ENCODE measurements at places on chromosomes 12 and 14. TPM values are rescaled to one million over a fixed set of nuclear protein-coding genes. Genes with fewer than 3 reads are reported as not detected.

KIF5A gene
- 1.5 TPM for total RNA-seq

KRT80 gene
- not detected for total RNA-seq

KRT4 gene
- not detected for total RNA-seq

ASCL1 gene
- not detected for total RNA-seq

DAAM1 gene
- 10.5 TPM for total RNA-seq

ARID4A gene
- total RNA-seq, result 19.8 TPM

ERP27 gene
- 1.6 TPM for total RNA-seq

CPNE6 gene
- total RNA-seq, result not detected

GLI1 gene
- total RNA-seq, result 0.62 TPM

FOXG1 gene
- total RNA-seq, result not detected

ALDH2 gene
- 1.6 TPM for total RNA-seq

TPH2 gene
- not detected for total RNA-seq

RPAP3 gene
- total RNA-seq, result 61.8 TPM

KRT72 gene
- 0.12 TPM for total RNA-seq

WSCD2 gene
- not detected for total RNA-seq

HOXC12 gene
- not detected for total RNA-seq

OR6C2 gene
- not detected for total RNA-seq

NOVA1 gene
- 0.28 TPM for total RNA-seq

CLEC2D gene
- total RNA-seq, result 270 TPM

MUCL1 gene
- not detected for total RNA-seq

SLCO1B3 gene
- not detected for total RNA-seq

RNASE4 gene
- 0.68 TPM for total RNA-seq

SLC39A5 gene
- total RNA-seq, result 0.44 TPM

MYH6 gene
- total RNA-seq, result not detected

LRFN5 gene
- not detected for total RNA-seq

KIF21A gene
- total RNA-seq, result 24.3 TPM

COA8 gene
- 42.9 TPM for total RNA-seq

PABPN1 gene
- 289 TPM for total RNA-seq

P2RX2 gene
- not detected for total RNA-seq

WBP11 gene
- 160 TPM for total RNA-seq

BCL11B gene
- 40.3 TPM for total RNA-seq

MANSC4 gene
- not detected for total RNA-seq

TAS2R13 gene
- total RNA-seq, result 0.12 TPM

TAS2R9 gene
- not detected for total RNA-seq

Data from activated naive CD8-positive, alpha-beta T cell treated with anti-CD3 and anti-CD28 coated beads for 36 hours (primary cell).